ENCODE measurements at places on chromosomes 6 and 20.

- no peak for DNase-seq
Measured at GRCh38 chr20:58691773-58692578, 624 bp upstream of the NPEPL1 start.

GRCh38 chr20:20547876-20548266, 164.6 kb downstream of the RALGAPA2 start:
- DNase-seq = no peak

DNA sequence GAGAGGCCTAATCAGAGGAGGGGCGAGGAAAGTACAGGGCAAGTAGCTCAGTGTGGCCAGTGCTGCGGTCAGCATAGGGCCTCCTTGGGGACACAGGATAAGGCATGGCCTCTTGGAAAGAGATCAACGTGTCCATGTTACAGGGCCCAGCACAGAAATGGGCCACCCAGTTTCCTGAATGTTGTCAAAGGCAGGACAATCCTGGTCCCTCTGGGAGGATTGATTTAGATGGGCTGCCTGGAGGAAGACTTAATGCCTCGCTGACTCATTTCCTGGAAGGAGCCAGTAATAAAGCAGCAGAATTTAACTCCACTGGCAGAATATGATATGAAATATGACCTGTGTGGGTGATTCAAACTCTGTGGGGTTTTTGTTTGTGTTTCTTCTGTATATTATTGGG, 16.6 kb downstream of the DDO start:
- DNase-seq = no peak

- peak; percentile 20 for DNase-seq
Measured at GRCh38 chr20:57622579-57623381, 2.6 kb upstream of the ZBP1 start.

- DNase-seq = no peak
Measured at GRCh38 chr6:128346569-128346968, 173.8 kb downstream of the PTPRK start.

- no peak for DNase-seq
Measured at GRCh38 chr6:160203076-160203475, 55.5 kb downstream of the SLC22A2 start.

- no peak for DNase-seq
Measured at GRCh38 chr6:168919470-168920179, 334.0 kb downstream of the THBS2 start.

DNA sequence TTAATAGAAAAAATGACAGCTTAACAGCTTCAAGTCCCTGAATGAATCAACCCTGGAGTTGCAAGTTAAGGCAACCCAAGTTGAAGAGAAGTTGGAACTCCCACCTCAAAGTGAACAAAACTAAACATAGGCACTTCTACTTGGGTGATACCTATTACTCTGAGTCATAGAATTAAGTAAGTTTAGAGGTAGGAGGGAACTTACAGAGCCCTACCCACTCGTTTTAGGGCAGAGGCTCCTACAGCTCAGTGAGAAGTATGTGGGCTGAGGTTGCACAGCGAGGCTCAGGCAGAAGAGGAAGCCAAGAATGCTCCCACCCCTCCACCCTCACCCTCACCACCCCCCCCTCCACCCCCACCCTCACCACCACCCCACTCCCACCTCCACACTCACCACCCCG, 42.2 kb downstream of the NFATC2 start:
- DNase-seq = no peak

DNA sequence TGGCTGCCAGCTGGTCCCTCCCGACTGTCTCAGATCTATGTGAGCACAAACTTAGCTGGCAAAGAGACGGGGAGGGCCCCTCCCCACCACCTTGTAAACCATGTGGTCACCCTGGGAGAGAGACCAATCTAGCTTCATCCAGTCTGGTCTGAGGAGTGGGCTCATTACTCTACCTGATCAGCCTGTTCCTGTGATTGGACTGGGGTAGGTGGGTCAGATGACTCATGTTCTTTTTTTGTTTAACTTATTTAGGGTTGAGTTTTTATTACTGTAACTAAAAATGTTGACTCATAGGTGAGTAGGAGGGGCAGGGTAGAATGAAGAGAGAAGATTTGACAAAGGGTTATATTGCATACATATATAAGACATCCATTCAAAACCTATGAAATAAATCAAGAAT, 4.7 kb downstream of the GSTA4 start:
- no peak for DNase-seq

- no peak for DNase-seq
Measured at GRCh38 chr20:24701668-24702067, 232.2 kb downstream of the SYNDIG1 start.

GRCh38 chr6:106574741-106575458, 54.4 kb downstream of the RTN4IP1 start:
- no peak for DNase-seq

- DNase-seq = peak; percentile 70
Measured at GRCh38 chr20:41697861-41698559, 79.8 kb upstream of the CHD6 start.

DNA sequence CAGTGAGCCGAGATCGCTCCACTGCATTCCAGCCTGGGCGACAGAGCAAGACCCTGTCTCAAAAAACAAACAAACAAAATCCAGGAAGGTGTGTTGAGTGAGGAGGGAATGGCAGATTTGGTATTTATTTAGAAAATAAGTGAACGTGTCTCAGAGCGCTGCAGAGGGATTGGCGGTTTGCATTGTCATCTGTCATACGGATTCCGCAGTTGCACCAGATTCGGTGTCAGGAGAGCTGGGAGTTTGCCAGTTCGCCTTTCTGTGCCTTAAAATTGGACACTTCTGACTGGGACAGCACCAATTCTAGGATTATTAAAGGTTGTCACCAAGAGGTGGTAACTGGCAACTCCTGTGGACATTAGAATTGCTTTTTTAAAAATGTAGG, 912 bp downstream of the SNRNP48 start:
- no peak for DNase-seq

- DNase-seq = no peak
Measured at GRCh38 chr20:40354880-40355279, 334.2 kb downstream of the MAFB start.

GRCh38 chr6:4460586-4461475, 315.4 kb upstream of the CDYL start:
- no peak for DNase-seq

GRCh38 chr6:110055387-110055735, 77.2 kb downstream of the GPR6 start:
- peak; percentile 8 for DNase-seq

DNA sequence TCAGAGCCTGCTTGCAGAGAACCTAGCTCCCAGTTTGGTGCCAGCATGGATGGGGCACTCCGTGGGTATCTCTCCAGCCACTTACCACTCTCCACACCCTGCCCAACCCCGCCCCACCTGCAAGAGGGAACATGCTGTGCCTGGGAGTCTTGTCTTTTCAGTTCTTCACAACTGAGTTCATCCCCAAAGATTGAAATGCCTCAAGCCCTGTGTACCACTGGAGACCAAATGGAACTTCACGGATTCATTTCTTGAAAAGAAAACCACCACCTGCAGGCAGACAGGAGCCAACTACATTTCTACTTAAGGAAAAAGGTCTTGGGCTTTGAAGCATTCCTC, 50.1 kb downstream of the TRERF1 start:
- no peak for DNase-seq

DNA sequence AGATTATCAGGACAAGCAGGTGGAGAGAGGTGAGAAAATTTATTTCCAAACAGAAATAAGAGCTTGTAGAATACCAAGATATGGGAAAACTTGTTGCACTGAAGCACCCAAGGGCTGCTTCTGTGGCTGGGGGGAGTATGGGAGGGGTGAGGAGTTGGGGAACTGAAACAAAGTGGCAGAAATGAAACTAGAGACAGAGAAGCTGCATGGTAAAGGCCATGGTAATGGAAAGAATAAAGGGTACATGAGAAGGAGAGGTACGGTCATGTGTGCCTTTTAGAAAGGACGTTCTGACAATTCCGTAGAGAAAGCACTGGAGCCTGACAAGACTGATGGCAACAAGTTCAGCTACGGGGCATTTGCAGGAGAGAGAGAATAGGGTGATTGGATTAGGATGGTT, 51.6 kb upstream of the RIN2 start:
- DNase-seq = no peak

- peak; percentile 45 for DNase-seq
Measured at GRCh38 chr6:42075159-42075838, 25.0 kb downstream of the TAF8 start.

- DNase-seq = no peak
Measured at GRCh38 chr6:168196881-168197635, 118.0 kb upstream of the FRMD1 start.

GRCh38 chr6:168186438-168186837, 107.4 kb upstream of the FRMD1 start:
- no peak for DNase-seq

DNA sequence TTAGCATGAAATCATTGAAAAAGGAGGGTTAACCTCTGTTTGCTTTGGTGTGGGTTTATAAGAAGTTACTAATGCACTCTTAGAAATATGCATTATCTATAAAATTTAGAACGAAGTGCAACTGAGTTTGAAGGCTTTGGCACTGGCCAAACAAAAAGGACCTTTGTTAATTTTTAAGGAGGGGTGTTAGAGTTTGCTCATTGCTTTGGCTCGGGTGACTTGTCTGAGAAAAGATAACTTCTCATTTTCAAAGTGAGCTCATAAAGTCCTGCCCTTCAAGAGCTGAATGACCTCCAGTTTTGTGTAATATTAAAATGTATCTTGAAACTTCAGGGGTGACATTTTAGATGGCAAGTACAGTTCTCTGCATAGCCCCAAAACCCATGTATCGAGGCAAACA, 25.9 kb downstream of the NEDD9 start:
- no peak for DNase-seq

GRCh38 chr6:131460614-131461000, 112.4 kb upstream of the ARG1 start:
- no peak for DNase-seq

DNA sequence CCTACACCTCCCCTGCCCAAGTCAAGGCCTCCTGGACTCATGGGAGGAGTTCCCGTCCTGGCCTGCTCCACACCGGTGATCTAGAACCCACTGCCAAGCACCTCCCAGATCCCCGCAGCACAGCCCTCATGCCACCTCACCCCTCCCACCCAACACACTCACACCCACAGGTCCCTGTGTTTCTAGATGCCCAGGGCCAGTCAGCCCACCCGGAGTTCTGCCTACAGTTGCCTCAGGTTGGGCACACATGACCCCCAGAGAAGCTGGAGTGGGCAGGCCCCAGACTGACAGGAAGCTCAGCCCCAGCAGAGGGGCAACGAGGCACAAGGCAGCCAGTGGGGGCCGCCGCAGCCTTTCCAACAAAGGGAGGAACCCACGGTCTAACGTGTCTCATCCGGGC, 29.6 kb downstream of the RRBP1 start:
- no peak for DNase-seq

DNA sequence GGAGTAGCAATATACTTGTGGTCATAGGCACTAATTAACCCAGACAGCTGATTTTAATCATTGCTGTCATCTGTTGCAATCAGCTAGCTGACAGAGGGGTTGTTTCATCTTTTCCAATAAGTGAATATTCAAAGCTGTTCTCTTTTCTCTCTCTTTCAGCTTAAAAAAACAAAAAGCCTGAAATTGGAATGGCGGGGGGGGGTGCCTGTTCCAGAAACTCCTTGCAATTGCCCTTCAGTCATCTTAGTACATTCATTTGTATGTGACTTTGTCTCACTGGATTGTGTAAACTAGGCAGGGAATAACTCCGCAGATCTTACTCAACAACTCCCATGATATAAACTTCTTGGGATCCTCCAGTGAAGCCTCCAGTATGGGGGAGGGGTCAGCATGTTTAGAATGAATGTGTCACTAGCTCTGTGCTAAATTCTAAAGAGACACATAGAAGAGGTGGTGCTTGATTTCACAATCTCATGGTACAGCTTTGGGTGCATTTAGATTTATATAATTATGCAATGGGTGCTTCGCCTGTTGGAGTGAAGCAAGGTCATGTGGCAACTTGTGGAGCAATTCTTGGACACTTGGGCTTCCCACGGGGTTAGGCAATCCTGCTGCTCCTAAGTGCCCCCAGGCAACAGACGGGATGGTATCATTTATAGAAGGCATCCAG, 40.1 kb downstream of the SLC24A3 start:
- DNase-seq = no peak

DNA sequence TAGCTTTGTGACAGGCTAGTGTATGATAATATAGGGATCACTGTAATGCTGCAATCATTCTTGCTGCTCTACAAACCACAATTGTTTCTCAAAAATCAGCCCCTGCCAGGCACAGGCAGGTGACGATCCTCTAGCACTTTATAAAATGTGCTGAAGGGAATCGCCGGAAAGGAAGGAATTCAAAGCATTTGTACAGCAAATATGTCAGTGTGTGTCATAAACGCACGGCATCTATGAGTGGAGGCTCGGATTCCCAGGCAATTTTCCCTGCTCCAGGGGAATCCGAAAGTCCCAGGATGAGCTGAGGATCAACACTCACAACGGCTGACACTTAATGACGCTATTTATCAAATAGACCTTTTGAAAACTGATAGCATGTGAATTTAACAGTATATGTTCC, 1.4 kb downstream of the PHACTR1 start:
- DNase-seq = no peak

- DNase-seq = no peak
Measured at GRCh38 chr20:50053362-50054230, 59.4 kb downstream of the UBE2V1 start.

DNA sequence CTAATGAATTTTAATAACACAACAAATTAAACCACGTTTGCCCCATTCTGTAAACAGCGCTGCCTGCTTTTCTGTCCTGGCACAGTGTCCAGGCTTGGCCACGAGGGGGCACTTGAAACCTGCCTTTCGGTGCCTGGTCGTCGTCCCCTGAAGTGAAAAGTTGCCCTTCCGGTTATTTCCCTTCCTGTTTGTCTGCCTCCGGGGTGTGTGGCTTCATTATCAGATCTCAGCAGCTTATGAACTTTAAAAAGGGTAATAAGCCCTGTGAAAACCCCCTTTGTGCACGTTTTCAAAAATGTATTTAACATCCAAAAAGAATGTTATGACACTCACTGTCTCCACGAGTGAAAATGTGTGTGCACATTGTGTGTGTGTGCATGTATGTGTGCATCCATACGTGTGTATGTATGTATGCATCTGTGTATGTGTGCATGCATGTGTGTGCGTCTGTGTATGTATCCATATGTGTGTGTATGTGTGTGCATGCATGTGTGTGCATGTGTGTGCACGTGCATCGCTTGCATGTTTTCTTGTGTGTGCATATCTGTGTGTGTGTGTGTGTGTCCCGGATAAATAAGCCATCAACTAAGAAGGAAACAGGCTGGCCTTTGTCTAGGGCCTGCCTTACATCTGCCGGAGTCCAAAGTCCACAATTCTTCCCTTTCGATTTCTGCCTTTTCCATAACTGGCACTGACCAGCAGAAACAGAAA, 358.4 kb downstream of the THBS2 start:
- DNase-seq = peak; percentile 79

- DNase-seq = no peak
Measured at GRCh38 chr6:35859367-35859766, 54.2 kb downstream of the LHFPL5 start.

- no peak for DNase-seq
Measured at GRCh38 chr6:98841621-98842341, 7.4 kb downstream of the POU3F2 start.

Data from NCI-H1092 treated with DMSO at 0.1 percent for 48 hours (cell line).